Pons (tissue), 1 donor: ENCODE measurements at places on chromosomes 7 and 10.

GRCh38 chr7:107321611-107322010 is 148.2 kb upstream of the GPR22 start:
- no peak for DNase-seq

GRCh38 chr10:121185816-121186455 is 334.8 kb downstream of the WDR11 start:
- peak; percentile 96 for DNase-seq

DNA sequence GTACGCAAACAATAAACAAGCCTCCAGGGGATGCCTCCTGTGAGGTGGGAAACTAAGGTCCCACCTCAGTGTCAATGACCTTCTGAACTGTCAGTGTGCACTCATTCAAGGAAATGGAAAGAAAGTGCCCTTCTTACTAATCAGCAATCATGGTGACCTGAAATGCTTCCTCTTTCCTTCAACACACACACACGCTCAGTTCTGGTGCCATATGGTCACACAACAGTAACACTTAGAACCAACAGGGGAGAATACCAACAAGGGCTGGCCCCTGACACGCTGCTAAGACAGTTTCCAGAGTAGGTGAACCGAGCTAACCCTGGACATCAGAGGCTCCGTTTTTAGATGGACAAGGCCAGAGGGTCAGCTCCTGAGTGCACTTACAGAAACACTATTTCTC is 42.1 kb upstream of the EFCAB10 start:
- DNase-seq, result no peak

- peak; percentile 28 for DNase-seq
Observed at GRCh38 chr10:120336911-120337540, 120.0 kb upstream of the PLPP4 start.

GRCh38 chr7:90752051-90752450 is 155.9 kb downstream of the CDK14 start:
- no peak for DNase-seq

DNA sequence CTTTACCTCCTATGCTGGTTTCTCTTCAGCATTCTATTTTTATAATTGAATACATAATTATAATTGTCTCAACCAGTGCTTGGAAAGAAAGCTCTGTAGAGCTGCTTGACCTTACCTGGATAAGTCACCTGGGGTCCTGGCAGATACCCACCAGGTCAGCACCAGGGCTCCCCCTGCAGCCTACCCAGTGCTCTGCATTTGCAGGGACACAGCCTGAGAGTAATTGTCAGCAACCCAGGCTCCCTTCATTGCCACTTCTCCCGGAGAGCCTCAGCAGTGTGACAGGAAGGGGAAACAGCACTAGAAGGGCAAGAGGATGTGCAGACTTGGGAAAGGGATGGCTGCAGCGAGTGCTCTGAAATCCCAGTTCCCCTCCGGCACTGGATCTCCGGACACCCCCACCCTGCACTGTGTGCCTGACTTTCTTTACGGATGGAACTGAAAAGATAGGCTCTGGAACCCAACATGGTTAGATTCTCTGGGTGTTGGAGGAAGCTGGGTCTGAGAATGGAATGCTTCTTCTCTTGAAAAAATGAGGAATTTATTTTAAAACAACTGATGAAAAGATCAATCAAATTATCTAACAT is 11.4 kb upstream of the PAX4 start:
- DNase-seq, result no peak

DNA sequence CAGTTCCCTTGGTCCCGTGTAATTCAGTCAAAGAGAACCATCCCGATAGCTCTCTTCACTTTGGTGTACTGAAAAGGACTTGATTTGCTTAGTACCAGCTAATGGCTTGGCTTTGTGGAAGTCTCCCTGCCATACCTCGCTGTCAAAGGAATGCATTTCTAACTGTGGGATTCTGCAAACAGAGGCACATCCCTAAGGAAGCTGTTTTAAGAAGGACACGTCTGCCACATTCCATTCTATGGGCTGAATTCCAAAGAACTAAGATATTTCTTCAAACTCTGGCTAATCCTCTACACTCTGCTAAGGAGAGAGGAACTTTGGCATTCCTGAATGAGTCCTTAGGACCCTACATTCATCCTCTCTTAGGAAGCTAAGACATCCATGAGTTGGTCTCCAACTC is 327.9 kb downstream of the SFMBT2 start:
- DNase-seq, result no peak

DNA sequence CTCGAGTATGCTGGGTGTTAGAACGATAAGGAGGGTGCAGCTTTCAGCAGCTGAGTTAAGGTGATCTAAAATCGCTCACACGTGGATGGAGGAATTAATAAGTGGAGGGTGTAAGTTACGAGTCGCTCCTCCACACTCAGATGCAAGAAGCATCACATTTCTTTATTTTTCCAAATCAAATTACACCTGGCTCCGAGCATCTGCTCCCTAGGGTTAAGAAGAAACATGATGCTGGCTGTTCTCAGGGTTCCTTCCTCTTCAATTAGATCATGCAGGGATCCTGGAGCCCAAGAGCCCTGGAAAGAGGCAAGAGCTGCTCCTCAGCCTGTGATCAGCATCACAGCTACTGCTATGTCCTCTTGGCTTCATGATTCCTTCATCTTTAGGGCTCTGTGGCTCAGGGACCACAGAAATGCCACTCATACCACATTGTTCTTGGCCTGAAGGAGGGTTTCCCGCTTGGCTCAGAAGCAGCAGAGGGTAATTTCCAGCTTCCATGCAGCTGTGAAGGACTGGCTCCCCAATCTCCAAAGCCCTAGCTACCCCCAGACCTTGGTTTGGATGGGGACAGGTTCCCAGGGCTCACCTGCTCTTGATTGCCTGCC is 235.9 kb upstream of the ZNF32 start:
- no peak for DNase-seq

DNA sequence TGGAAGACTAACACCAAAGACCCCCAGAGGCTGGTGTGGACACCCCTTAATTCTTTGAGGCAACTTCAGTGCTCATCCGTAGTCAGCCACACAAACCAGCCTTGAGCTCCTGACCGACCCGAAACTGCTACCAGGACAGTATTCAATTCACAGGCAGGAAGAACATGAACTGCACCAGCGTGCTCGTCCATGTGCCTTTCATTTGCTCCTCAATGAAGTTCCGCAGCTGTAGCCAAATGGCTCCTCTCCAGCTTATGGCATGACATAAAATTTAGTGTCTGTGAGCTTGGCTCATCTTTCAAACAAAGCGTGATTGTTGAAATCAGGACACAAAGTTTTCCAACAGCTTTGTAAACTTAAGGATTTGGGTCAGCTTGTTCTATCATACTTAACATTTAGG is 144.1 kb upstream of the FAM171A1 start:
- peak; percentile 80 for DNase-seq

- no peak for DNase-seq
Observed at GRCh38 chr7:102895602-102896001, 17.2 kb upstream of the LRRC17 start.

DNA sequence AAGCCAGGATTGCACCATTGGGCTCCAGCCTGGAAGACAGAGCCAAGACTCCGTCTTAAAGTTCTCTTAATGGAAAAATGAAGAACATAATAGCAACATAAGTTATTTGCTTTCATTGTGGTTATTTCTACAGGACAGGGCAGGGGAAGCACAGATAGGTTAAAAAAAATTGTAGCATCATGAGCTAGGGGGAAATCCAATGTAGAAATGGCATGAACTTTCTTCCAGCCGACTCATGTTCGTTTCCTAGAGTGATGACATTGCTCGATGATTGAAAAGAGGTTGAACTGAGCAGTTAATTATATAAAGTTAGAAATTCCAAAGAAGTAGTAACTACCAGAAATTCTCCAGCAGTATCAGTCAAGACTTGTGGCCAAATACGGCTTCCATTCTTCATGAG is 64.9 kb downstream of the DAGLB start:
- DNase-seq, result no peak

DNA sequence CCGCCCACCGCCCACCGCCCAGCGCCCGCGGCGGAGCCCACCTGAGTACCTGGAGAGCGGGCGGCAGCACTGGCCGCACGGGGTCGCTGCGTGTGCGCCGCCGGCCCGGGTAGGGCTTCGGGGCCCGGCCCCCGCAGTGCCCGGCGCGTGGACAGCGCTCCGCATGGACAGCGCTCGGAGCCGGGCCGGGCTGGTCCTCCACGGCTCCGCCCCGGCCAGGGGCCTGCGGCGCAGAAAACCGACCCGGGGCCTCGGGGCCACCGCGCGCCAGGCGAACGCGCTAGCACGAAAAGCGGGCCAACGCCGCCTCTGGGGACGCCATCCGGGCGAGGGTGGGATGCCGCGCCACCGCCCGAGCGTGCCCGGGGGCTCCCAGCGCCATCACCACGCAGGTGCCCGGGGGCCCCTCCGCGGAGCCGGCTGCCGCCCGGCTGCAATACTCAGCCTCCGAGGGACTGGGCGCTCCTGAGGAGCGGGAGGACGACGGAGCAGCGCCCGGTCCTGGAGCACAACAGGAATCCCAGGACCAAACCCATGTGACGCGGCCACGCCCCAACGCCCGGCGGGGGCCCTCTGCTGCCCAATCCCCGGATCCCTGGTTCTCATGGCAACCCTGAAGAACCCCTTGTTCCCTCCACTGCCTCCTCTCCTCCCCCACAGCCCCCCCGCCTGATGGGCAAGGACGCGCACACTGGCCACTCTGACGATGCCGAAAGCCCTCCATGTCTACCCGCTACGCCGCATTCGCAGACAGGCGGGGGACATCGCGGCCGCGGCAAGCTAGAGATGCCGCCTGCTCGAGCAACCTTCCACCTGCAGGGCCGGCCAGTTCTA is at the start of gene GRB10:
GRB10 (minus strand) TSS at position 522 of the 834 bp plus-strand sequence. CDS start 50,574 bp downstream, outside the sequence.
- DNase-seq, result peak; percentile 73

DNA sequence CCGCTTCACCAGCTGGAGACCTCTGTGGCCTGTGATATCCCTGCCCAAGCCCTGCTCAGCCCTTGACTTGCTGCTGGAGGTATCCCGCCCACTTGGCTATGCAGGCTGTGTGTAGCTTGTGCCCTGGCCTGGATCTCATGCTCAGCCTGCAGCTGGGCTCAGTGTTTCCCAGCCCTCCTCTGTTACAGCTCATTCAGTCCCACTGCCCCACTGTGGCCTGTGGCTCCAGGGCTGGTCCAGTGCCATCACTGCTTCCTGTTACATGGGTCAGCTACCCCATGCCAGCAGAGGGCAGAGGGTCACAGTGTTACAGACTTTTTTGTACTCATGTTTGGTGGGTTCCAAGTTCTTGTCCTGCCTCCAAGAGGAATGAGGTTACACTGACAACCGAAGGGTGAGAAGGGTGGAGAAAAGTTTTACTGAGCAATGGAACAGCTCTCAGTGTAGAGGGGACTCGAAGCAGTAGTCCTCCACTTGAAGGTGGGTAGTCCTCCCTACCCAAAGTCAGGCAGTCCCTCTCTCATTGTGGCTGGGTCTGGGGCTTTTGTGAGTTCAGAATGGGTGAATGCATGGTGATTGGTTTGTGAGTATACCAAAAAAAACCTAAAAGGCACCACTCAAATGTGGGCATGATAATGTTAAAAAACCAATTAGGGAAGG is 100.4 kb downstream of the ANKRD7 start:
- no peak for DNase-seq

GRCh38 chr10:99711129-99711719 is 20.7 kb downstream of the COX15 start:
- DNase-seq, result peak; percentile 65

DNA sequence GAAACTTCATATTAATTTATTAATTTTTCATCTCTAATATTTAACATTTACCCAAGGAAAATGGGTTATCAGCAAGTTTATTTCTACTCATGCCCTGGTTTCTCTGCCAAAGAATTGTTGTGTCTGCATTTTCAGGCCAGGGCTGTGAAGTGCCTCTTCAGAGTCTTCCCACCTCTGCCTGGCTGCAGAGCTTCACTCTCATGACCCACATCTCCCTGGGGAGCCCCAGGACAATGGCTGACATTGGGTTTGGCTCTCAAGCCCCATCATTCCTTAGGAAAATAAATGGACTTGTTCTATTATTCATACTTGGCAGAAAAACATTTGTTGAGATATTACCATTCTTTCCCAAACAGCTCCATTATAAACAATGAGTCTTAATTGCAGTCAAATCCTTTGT is 30.3 kb downstream of the CACNA2D1 start:
- DNase-seq, result no peak

GRCh38 chr10:70838270-70838805 is 22.6 kb downstream of the SGPL1 start:
- DNase-seq, result no peak

DNA sequence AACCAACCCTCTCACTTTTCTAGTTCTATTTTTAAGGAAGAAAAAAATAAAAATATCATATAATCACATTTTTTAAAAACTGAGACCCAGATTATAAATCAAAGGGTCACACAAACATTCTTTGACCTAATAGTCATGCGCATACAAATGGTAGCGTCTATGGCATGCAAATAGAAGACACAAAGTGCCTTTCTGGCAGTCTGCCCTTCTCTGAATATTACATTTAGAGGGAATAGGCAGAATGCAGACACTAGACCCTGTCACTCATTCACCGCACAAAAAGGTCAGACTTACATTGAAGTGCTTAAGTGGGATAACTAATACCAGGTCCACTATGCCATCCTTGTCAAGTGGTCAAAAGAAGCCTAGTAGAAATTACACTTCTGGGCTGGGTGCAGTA is 26.5 kb upstream of the FHIP2A start:
- no peak for DNase-seq

DNA sequence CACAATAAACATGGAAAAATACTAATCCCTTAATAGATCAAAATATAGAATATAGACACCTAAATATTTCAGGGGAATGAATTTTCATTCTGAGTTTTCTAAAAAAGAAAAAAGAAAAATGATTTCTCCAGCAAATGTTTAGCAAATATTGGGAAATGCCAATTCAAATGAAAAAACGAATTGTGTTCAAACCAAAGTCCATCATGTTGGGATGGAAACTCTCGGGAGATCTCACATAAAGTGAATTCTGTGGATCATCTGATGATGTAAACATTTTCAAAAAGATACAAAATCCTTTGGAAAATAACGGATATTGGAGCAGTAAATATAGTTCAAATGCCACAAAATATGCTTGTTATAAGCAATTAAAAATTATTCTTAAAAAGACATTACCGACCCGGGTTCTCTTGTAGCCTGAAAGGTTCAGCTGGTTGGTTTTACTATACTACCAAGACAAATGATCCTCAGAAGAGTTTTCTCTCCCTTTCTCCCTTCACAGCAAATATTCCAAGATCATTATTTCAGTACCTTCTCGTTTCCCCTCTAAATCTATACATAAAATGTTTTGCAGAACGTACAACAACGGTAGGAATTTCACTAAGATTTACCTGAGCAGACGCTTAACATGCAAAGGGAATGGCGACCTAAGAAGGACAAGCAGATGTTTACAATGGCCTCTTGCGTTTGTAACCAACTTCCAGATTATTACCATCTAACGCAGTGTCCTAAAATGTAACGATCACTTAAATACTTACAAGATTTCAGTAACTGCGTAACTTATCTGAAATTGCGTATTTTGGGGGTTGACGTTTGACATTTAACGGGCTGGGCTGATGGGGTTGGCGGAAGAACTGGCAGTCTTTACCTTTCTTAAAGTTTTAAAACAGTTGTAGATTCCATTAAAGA is 2.5 kb downstream of the HOXA13 start:
- no peak for DNase-seq
